ENCODE measurements at places on chromosomes 2 and 18.

DNA sequence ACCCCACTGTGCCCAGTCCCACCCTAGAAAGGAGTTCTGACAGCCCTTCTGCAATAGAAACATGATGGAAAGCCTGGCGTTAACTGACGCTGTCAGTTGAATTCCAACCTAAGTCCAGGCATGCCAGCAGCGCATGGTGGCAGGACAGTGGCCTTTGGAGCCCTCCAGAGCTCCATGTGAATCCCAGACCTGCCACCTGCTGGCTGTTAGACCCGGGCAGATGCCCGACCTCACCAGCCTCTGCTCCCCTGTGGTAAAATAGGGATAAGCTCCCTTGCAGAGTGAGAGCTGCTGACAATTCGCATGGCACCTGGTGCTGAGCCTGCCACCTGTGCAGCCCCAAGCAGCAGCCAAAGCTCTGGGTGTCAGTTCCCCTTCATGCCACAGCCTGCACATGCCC is 138.6 kb downstream of the LOXHD1 start:
- DNase-seq, result no peak

GRCh38 chr2:207960090-207960489 is 65.2 kb downstream of the PLEKHM3 start:
- DNase-seq, result no peak

DNA sequence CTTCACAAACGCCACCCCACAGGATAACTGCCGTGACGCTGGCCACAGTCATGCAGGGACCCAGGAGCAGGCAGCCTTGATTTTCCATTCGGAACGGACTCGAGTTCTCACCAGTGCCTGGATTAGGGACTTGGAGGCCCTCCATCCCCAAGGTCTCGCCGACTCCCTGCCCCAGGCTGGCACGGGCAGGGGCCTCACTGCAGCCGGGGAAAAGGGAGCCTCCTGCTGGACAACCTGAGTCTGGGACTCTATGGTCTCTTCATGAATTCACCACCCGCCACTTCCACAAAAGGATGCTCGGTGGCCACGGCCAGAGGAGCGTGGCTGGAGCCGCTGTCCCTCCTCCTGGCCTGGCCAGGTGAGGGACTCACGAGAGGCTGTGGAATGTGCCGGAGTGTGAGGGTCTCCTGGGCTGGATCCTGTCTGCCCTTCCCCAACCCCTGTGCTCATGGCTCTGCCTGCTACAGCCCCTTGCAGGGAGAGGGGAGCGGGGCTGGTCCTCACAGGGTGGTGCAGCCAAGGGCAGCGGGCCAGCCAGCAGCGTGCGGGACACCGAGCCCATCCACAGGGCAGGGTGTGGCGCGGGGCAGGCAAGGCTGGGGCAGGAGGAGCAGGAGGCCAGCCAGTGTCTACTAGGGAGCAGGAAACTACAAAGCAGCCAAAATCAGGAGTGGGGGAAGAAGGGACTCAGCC is 42.3 kb downstream of the AQP12A start:
- DNase-seq, result peak; percentile 16

GRCh38 chr2:159650574-159650973 is 34.2 kb upstream of the BAZ2B start:
- DNase-seq, result no peak

GRCh38 chr2:237491515-237492118 is 4.6 kb downstream of the MLPH start:
- no peak for DNase-seq

DNA sequence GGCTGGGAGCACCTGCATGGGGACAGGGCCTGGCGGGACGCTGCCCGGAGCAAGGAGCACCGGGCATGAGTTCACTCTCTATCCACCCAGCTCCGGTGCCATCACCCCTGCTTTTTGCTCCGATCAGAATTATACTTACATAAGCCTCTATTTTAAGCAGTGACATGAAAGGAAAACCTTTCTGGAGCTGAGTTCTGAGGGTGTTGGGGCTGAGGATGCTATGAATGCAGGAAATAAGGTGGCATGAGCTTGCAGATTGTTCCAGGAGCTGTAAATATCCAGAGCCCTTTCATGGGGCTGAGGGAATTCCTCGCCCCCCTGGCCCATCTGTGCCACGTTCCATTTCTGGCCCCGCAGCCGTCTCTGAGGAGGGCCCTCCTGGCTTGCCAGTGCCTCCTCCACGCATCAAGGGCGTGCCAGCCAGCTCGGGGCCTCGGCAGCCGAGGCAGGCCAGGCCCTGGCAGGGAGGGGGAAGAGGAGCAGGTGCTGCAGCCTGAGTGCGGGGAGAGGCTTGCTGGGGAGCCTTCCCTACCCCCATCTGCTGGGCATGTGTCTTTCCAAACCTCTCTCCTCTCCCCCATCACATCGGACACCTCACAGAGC is 91.7 kb upstream of the MCFD2 start:
- DNase-seq, result no peak

DNA sequence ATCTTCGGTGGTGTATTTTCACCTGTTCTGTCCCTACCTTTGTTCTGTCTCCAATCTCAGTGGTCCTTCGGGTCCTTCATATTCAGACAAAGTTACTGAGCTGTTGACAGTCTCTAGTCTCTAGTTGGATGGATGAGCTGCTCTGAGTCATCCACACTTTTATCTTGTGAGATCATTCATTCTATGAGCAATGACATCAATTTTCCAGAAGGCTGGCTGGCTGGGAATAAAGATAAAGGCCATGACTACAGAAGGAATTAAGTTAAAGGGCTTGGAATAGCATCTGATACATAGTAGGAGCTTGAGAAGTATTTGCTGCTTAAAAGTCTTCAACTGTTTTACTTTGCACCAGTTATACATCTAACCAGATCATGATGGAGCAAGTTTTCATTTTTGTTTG is 43.1 kb upstream of the SLC39A10 start:
- no peak for DNase-seq

GRCh38 chr2:200860092-200860795 is 4.2 kb downstream of the CLK1 start:
- DNase-seq, result no peak

DNA sequence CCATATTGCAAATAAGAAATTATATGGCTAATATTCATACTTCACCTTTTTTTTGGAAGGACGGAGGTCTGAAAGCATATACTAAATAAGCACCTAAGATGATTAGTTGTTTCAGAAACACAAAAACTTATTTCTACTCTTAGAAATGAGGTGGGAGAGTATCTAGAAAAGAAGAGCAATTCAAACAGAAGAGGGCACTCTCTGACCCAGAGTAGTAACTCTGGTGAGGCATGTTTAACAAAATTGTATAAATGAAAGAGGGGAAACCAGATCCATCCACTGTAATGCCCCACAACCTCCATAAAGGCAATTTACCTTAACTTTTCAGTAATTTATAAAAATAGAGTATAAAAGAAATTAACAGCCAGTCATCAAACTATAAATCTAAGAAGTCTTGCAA is 669.6 kb upstream of the VRK2 start:
- no peak for DNase-seq

DNA sequence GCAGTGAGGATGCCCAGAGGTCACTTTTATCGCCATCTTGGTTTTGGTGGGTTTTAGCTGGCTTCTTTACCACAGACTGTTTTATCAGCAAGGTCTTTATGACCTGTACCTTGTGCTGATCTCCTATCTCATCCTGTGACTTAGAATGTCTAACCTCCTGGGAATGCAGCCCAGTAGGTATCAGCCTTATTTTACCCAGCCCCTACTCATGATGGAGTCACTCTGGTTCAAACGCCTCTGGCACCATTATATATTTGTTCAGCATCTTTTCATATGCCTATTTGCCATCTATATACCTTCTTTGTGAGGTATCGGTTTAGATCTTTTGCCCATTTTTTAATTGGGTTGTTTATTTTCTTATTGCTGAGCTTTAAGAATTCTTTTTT is 7.2 kb upstream of the CCNT2 start:
- no peak for DNase-seq

GRCh38 chr2:239979243-239980023 is 45.7 kb downstream of the NDUFA10 start:
- DNase-seq, result no peak

DNA sequence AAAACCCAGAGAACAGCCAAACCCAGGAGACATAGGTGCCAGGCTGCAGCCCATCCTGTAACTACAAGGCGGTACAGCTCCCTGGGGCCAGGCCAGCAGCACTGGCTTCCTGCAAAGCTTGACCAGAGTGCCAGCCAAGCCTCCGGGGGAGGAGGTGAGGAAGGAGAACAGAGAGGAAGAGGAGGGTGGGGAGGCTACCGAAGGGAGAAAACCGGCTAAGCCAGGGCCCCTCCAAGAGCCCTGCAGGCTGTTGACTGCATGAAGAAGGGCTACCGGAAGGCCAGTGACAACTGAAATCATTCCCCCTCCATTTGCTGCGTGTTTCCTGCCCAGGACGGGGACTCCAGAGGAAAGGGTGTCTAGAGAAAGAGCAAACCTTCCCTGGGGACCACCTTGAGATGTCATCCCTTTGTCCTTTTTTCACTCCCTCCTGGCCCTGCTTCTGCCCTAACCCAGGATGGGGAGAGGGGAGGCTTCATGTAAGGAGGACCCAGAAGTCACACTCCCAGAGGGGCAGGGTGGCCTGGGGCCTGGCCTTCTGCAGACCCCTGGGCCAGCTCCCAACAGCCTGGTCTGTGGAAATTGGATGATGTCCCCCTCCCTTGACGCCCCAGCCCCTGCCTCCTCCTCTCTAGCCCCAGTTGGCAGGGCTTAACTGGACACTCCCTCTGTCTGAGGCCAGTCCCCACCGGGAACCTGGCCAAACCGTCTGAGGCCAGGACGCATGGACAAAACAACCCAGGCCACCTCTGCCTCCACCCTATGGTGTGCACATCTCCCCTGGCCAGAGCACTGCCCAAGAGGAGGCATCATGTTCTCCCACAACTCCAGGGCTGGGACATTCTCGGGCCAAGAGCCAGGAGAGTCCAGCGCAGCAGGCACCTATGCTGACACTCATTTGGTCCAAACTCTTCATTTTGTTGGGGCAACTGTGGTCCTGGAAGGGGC is 207.8 kb downstream of the CYP26B1 start:
- no peak for DNase-seq

DNA sequence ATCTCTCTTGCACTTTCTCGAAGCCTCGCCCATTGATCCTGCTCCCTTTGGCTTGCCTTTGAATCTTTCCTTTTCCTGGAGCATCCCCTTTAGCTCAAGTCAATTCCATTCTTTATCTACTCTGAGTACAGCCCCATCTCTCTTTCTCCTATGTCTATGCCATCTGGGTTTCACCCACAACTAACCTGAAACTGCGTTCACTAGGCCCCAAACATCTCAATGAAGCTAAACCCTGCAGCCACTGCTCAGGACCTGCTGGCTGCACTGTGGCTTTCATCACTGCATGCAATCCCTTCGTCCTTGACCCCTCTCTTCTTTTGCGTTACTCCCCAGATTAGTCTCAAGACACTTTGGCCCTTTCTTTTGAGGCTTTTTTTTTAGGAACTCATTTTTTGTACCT is 81.6 kb upstream of the CYRIA start:
- no peak for DNase-seq

- no peak for DNase-seq
Measured at GRCh38 chr18:10213526-10213925, 240.9 kb upstream of the APCDD1 start.

- no peak for DNase-seq
Measured at GRCh38 chr2:165406173-165406572, 63.3 kb upstream of the CSRNP3 start.

- no peak for DNase-seq
Measured at GRCh38 chr2:54726940-54727339, 3.5 kb downstream of the EML6 start.

DNA sequence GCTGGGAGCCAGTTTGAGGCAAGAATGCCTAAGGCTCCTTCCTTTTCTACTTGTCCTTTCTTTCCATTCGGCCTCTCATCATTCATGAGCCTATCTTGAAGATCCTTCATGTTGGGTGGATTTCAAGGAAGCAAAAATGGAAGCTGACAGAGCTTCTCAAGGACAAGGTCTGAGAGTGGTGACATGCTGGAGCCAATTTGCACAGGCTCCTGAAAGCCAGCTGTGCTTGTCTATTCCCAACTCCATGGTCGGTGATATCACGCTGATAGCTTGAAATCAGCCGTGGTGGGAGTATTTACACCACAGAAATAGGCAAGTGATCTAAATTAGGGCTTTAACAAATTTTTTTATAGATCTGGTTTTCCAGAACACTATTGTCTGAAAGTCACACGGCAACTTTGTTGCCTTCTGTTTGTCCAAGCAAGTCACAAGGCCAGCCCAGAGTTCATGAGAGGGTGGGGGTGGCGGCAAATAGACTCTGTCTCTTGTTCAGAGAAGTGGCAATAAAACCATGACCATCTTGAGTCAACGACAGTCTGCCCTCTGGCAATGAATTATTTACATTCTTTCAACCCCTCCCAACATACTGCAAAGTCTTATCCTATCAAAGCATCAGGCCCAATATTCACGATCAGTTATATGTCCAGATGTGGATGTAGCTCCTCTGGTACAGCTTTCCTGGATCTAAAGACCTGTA is 49.9 kb upstream of the SLC35F5 start:
- DNase-seq, result no peak

GRCh38 chr2:20919297-20919800 is 96.4 kb upstream of the LDAH start:
- DNase-seq, result no peak

GRCh38 chr18:56992777-56993176 is 154.1 kb upstream of the BOD1L2 start:
- DNase-seq, result no peak

DNA sequence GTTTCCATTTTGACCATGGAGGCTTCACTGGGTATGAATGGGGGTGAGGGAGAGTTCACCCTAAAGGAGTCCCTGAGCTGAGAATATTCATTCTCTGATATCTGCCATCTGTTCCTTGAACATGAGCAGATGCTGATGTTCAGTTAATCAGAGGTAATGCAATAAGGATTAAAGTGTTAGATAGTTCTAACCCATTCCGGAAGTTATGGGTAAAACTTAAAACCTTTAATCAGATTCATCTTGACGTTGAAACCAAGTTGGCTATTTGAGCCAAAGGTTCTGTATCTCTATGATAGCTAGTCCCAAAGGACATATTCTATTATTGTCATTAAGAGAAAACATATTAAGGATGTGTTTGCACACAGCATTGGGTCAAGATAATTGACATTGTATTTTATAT is 268.9 kb downstream of the PLCL1 start:
- DNase-seq, result no peak

GRCh38 chr2:33212151-33212550 is 264.3 kb upstream of the RASGRP3 start:
- no peak for DNase-seq

GRCh38 chr2:238425979-238426567 is 654 bp upstream of the ASB1 start:
- no peak for DNase-seq

DNA sequence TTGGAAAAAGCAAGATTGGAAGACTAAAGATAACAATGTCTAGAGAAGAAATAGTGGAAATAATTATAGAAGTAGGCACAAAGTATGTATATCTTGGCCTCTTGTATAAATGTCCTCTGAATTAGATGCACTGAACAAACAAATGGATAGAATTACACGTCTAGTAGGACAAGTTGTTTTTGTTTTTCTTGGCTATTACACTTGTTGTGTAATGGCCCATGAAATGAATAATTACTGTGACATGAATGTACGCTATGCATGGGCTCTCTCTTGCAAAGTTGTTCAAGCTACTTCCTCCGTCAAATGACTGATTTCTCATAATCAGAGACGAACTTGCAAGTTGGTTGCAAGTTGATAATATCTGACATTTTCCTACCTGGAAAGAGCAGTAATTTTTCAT is 126.2 kb downstream of the PDE1A start:
- DNase-seq, result no peak

Data from CD4-positive, alpha-beta memory T cell (primary cell).